ENCODE measurements at places on chromosomes 1 and 21.

DNA sequence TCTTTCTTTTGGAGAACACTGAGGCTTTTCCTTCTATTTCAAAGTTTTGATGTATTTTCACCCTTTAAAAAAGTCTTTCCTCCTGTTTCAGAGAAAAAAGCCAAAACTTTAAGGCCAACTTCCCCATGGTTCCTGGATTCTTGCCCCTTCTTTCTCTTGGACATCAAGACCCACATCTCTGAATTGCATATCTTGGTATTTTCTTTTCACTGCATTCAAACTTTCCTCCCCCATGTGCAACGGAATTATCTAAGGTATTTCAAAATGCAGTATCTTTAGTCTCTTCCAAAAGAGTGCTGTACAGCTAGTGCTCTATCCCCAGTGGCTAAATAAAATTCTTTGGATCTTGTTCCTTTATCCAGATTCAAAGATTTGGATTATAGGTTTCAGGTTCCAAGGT lies 81.1 kb upstream of the TSPAN2 start:
- no peak for DNase-seq

- DNase-seq = no peak
Observed at GRCh38 chr21:27168084-27168483, 201.2 kb upstream of the ADAMTS5 start.

GRCh38 chr1:64171246-64171645 lies 32.2 kb upstream of the UBE2U start:
- DNase-seq = no peak

- DNase-seq = no peak
Observed at GRCh38 chr1:242542271-242542670, 17.8 kb upstream of the PLD5 start.

- DNase-seq = no peak
Observed at GRCh38 chr1:8035289-8035688, 9.2 kb upstream of the ERRFI1 start.

GRCh38 chr1:45304311-45305081 lies 22.2 kb upstream of the HPDL start:
- DNase-seq = no peak

DNA sequence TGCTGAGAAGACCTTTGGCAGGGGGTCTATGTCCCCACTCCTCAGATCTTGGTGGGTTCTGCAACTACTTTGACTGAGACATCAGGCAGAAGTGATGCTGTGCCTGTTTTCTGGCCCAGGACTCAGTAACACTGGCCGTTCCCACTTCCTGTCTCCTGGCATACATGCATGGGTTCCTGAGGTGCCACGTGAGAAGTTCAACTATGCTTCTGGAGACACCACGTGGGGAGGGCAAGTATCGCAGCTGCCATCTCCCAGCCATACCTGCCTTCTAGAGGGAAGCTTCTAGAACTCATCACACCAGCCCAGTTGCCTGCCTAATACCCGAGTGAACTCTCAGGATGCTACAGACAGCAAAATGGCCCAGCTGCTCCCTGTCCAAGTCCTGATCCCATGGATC lies 65.8 kb downstream of the TRABD2B start:
- no peak for DNase-seq

- no peak for DNase-seq
Observed at GRCh38 chr1:78142736-78143135, 97.0 kb downstream of the GIPC2 start.

DNA sequence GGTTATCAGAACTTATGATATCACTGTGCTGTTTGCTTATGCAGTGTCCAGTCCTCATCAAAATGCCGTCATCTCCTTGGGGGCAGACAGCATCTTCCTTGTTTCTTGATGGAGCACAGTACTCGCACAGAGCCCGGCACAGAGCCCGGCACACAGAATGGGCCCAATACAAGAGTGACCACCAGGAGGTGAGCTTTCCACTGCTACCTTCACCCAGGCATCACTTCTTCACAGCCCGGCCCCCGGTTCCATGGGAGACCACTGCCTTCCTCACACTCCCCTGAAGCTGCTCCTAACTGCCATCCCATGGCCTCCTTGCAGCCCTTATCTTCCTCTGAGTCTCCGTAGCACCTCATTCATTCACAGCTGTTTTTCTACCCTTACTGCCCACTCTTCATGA lies 94.0 kb downstream of the TNR start:
- no peak for DNase-seq

DNA sequence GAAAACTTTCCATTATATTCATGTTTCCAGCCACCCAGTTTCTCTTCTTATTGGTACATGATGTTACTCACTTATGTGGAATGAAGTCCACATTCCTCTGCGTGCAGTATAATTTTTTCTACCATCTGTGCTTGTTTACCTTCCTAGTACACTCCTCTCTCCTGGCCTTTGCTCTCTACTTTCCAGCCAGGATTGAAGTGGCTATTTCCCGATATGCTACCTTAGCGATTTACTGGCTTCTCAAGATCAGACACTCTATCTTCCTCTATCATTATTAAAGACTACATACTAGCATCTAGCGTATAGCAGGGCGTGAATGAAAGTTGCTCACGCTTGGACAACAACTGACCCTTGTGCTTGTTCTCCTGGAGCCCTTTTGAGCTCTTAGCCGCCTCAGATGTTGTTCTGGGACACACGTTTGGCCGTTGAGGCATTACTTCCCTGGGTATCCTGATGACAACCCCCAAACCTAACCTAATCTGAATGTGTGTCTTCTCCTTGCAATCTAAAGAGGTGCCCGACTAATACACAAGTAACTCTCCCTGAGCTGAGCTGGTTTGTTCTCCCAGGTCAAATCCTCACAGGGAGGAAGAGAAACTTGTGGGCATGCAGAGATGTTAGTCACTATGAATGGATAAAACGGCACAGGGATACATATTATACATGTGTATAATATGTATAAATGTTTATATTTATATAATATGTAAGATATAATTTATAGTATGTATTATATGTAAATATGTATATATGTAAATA lies 13.4 kb upstream of the MTARC2 start:
- no peak for DNase-seq

DNA sequence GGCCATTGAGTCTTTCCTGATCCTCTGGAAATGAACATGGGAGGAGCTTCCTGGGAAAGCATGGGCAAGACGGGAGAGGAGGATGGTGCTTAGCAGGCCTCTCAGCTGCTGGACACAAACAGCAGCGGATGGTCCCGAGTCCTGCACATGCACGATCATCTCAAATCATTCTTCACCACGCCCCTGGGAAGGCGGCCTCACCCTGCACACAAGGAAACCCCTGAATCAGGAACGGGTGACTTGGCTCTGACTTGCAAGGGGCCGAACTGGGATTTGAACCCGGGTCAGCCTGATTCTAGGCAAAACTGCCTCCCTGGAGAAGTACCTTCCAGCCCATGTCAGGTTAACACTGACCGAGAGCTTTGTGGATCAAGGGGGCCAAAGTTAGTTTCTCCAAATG lies 134.8 kb upstream of the WNT4 start:
- no peak for DNase-seq

GRCh38 chr1:183023601-183024316 lies 539 bp downstream of the LAMC1 start:
- no peak for DNase-seq

GRCh38 chr1:158509471-158510156 lies 37.6 kb downstream of the OR10R2 start:
- no peak for DNase-seq

GRCh38 chr1:19800076-19800804 lies 524 bp upstream of the TMCO4 start:
- peak; percentile 36 for DNase-seq

- no peak for DNase-seq
Observed at GRCh38 chr1:198848206-198848605, 209.4 kb downstream of the PTPRC start.

GRCh38 chr1:161185282-161185682 lies 8.0 kb upstream of the B4GALT3 start:
- DNase-seq = no peak

DNA sequence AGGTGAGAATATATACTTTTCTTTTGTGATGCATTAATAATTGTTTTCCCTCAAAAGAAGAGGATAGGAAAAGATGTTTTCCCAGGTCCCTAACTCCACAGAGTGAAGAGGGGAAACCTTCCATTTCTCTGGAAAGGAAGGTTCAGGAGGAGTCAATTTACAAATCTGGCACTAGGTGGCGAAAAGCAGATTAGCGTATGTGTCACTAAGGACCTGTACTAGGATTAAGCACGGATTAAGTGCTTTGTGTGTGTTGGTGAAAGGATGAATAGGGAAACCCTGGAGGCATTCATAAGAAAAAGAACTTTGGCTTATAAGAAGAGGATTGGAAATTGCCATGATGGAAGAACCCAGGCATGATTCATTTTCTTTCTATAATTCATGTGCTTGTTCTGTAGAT lies 410.1 kb upstream of the PLXNA2 start:
- no peak for DNase-seq

- DNase-seq = no peak
Observed at GRCh38 chr1:155636397-155637153, 26.6 kb downstream of the MSTO1 start.

GRCh38 chr1:67105508-67105907 lies 29.3 kb downstream of the C1orf141 start:
- DNase-seq = no peak

- DNase-seq = no peak
Observed at GRCh38 chr1:56433056-56433577, 146.2 kb downstream of the PLPP3 start.

- no peak for DNase-seq
Observed at GRCh38 chr1:92085727-92086126, 5.6 kb downstream of the BTBD8 start.

DNA sequence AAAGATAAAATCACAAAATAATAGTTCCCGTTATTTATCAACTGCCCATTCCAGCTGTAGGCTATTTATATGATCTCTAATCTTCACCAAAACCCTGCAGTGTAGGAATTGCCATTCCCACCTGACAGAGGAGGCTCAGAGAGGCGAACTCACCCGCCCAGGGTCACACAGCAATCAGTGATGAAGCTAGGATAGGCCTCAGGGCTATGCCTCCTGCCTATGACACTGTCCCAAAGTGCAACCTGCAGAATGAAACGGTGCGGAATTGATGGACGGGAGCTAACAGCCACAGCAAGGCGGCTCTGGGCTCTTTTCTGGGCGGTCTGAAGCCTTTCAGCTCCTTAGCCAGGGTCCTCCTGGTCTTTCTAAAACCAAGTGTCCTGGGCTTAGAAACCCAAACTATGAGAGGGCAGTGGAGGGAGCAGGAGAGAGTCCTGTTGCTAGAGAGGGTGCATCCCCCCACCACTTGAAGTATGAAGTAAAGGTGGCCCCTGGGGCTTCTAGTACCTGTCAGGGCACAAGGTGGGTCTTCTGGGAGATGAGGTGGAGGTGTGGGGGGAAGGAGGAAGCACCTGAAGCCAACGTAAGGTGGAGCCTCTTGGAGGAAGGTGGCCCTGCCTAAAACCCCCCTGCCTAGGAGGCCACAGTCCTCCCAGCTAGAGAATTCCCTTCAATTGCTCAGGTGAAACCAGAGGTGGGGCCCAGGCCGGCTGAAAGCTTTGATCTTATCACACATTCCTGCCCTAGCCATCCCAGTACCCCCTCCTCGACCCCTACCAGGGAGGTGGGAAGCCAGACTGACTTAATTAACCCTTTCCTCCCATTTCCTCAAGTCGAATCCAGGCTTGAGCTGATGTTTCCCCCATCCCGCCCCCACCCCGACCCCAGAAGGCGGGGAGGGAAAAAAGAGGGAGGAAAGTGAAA lies 14.8 kb downstream of the HSPG2 start:
- no peak for DNase-seq

- no peak for DNase-seq
Observed at GRCh38 chr1:159311679-159312078, 9.5 kb downstream of the FCER1A start.

GRCh38 chr1:154199563-154199879 lies 6.6 kb downstream of the CFAP141 start:
- no peak for DNase-seq

- no peak for DNase-seq
Observed at GRCh38 chr21:14878971-14879370, 185.8 kb downstream of the NRIP1 start.

DNA sequence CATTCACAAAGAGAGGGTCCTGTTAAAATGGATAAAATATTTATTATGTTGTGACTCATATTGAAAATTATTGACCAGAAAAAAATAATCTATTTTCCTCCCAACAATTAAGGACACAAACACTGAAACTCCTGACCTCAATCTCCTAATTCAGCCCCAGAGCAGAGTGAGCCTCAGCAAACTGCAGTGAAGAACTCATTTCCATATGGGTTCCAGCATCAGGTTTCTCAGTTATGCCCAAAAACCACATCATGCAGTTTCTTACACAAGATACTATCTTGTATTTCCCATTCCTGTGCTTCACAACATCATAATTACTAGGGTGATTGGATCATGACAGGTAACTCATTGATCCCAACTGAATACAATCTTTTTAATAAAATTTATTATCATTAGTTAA lies 15.4 kb downstream of the PYHIN1 start:
- no peak for DNase-seq

GRCh38 chr1:118991448-118991847 lies 3.3 kb upstream of the TBX15 start:
- DNase-seq = no peak
